Right cardiac atrium (tissue), 5 donors: ENCODE measurements at places on chromosomes 16 and 17.

GRCh38 chr16:84532291-84532724, 27.8 kb upstream of the MEAK7 start:
- peak; percentile 78 for DNase-seq

- DNase-seq: no peak
Observed at GRCh38 chr16:89119166-89119621, 25.5 kb downstream of the ACSF3 start.

DNA sequence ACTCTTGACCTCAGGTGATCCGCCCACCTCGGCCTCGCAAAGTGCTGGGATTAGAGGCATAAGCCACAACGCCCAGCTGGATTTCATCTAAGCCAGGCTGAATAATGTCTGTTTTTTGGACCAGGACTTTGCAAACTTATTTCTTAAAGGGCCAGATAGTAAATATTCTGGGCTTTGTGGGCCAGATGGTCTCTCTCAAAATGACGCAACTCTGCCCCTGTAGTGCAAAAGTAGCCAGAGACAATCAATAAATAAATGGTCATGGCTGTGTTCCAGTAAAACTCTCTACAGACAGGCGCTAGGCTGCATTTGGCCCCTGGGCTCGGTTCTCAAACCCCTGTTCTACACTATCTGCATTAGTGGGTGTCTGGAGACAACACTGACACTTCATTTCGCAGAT, 121.9 kb upstream of the CDH13 start:
- no peak for DNase-seq

- DNase-seq: peak; percentile 58
Observed at GRCh38 chr17:47945529-47946508, 4.4 kb downstream of the PNPO start.

DNA sequence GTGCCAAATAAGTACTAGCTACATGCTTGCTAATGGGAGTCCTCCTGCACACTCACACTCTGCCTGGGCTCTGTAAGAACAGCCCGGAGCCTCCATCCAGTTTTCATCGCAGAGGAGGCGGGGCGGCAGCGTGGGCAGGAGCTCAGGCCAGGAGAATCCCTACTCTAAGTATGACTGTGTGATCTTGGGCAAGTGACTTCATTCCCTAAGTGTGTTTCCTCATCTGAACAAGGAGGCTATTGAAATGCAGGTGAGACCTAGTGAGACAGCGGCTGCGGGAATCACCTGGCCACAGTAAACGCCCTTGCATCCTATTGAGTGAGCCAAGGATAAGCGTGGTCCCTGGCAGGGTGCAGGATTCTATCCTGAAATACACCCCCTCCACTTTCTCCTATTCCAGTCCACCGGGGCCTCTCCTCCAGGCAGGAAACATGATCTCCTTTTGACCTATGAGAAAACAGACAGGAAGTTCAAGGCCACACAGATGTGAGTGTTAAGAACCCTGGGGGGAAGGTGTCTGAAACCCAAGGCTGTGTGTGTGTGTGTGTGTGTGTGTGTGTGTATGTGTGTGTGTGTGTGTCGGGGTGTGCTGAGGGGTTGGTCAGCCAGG, 5.2 kb upstream of the RAI1 start:
- DNase-seq: peak; percentile 16

DNA sequence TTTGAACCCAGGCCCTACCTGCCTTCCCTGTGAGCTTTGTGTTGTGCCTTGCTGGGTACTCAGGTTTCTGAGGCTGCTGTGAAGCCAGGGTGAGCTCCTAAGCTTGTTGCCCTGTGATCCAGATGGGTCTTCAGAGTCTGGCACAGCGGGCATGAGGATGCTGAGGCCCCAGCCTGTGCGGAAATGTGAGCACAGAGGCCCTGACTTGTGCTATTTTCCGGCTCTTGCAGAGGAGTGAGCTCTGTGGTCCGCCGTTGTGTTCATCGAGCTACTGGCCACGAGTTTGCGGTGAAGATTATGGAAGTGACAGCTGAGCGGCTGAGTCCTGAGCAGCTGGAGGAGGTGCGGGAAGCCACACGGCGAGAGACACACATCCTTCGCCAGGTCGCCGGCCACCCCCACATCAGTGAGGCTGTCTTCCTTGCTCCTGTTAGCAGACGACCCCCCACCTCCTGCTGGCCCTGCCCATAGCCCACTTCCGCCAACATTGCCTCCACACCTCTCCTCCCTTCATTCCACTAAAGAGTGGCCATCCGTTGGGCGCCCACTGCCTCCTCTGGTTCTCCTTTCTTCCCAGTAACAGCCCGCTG, 2.7 kb downstream of the PHKG2 start:
- DNase-seq: peak; percentile 42

- DNase-seq: no peak
Observed at GRCh38 chr16:64531401-64531800, 590.5 kb downstream of the CDH11 start.

DNA sequence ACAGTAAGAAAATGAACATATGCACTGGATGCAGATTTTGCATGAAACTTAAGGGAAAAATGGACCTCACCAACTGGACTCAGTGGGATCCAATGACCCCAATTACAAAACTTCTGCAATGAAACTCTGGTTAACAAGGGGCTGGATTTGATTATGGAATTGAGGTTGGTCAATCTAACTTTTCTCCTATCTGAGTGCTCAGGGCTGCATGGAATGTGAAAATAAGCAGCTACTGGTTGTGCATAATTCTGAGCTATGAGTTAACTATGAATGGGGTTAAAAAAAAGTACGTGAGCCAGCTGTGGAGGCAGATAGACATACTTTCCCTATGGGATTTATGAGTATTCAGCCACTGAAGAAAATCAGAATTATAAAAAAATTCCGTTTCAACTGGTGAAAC, 9.2 kb downstream of the FAM20A start:
- DNase-seq: no peak

DNA sequence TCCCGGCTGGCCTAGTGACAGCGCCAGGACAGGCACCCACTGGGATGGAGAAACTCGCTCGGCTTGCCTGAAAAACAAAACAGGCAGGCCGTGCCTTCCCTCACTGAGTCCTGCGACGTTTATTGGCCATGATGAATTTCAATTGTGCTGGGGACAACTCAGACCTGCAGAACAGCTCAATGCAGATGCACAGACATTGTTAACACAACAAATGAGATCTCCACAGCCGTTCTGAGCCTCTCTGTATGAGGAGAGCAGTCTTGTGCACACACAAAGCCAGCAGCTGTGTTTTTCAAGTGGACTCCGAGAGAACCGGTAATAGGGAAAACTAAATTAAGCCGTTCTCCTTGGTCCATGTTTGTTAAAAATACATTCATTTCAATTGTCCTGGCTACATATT, 15.9 kb downstream of the SHISA6 start:
- DNase-seq: no peak
